ENCODE measurements at places on chromosomes 2 and 18. TPM values are rescaled to one million over a fixed set of nuclear protein-coding genes. Genes with fewer than 3 reads are reported as not detected.

Gene CNPPD1
- 54.5 TPM for total RNA-seq

Gene RNF138
- total RNA-seq = 79.9 TPM

Gene HOXD13
- total RNA-seq = not detected

Gene EHD3
- 0.84 TPM for total RNA-seq

Gene GRHL1
- 1.1 TPM for total RNA-seq
